ENCODE measurements at places on chromosomes 1 and 21. TPM values are rescaled to one million over a fixed set of nuclear protein-coding genes. Genes with fewer than 3 reads are reported as not detected.

DNA sequence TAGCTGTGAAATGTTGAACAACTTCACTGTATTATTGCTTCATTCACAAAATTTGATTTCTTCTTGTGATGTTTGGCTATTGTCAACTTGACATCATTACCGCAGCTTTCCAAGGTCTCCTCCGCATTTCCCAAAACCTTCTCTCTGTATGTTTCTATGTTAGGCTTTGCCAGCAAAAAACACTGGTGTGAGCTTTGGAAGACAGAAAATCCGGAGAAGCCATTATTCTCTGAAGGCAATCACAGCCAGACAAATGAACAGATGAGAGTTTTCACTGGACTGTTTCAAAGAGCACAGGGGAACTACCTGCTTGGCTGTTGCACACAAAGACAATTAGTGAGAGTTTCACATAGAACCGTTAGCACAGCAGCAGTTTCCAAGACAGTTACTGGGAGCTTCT is 609.6 kb downstream of the BRINP3 start:
- DNase-seq = no peak

DNA sequence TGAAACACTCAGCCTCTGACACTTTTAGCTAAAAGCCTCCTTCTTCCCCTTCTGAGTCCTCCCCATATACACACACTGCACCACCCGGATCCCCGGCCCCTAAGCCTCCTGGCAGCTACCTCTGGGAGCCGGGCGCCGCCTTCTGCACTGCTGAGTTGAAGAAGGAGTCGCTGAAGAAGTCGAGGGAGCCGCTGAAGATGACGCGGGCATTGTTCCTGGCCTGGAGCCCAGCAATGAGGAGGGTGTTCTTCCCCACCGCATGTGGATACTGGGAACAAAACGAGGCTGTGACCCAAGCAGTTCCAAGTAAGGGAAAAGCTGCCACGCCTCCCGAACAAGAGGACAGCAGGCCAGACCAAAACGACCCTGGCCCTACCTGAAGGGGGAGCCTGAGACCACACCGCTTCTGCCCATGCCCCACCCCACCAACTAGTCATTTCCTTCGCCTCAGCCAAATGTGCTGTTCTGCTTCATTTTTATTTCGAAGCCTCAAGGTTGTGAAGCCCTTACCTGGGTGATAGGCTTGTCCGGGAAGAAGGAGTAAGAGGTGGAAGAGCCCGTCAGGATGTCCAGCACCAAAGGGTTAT is 7.0 kb downstream of the DDOST start:
- DNase-seq = no peak

DNA sequence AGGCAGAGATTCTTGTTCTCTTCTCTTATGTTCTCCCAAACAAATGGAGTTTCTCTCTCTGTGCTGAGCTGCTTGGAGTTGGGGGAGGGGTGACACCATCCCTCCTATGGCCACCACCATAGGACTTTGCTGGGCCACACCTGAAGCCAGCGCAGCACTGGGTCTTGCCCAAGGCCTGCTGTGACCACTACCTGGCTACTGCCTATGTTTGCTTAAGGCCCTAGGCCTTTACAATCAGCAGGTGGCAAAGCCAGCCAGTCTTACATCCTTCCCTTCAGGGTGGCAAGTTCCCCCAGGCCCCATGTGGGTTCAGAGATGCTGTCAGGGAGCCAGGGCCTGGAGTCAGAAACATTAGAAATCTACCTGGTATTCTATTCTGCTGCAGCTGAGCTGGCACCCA is 6.3 kb upstream of the MTARC2 start:
- DNase-seq = no peak

GRCh38 chr21:37273911-37274690 is 7.0 kb upstream of the VPS26C start:
- no peak for DNase-seq

GRCh38 chr1:234719454-234720251 is 109.7 kb upstream of the IRF2BP2 start:
- no peak for DNase-seq

- DNase-seq = no peak
Observed at GRCh38 chr1:243399561-243400155, 143.8 kb downstream of the SDCCAG8 start.

DNA sequence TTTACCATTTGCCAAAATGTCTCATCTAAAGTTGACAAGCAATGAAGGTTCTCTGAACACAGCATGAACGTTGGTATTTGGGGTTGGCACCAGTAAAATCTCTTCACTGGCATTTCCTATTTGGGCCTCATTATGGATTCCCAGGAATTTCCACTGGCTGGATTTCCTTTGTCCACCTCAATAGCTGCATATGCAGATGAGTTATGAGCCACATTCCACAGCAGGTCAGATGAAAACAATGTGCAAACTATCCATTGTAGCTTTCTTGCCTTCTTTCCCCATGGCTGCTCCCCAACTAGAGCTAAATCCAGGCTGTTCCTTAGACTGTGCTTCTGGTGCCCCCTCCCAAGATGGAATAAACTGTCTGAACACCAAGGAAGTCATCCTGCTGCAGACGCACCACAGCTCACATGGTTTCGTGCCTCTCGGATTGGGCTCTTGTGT is 168.1 kb upstream of the FGGY start:
- no peak for DNase-seq

DNA sequence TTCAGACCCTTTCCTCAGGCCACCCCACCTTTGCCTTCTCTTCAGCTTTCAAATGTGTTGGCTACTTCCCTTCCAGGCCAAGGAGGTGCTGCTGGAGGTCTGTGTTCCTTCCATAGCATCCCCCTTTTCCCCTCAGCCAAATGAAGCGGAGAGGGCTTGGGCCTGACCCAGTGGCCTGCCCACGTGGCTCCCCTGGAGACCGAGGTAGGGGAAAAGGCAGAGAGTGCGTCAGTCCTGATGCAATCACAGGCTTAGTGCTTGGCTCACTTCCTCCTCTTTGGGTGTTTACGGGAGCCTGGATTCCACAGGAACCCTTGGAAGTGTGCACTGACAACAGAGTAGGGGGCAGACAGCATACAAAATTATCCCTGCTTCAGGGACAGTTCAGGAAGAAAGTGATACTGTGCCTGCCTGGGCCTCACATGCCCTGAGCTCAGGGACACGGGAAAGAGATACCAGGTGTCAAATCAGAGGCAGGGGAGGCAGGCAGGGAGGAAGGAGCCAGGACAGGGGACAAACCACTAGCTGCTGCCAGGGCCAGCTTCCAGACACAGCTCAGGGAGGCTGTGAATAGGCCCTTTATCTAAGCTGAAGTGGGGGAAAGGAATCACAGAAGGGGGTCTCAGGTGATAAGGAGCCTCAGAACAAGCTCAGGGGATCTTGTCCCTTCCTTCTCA is 16.6 kb upstream of the PTP4A2 start:
- peak; percentile 69 for DNase-seq

DNA sequence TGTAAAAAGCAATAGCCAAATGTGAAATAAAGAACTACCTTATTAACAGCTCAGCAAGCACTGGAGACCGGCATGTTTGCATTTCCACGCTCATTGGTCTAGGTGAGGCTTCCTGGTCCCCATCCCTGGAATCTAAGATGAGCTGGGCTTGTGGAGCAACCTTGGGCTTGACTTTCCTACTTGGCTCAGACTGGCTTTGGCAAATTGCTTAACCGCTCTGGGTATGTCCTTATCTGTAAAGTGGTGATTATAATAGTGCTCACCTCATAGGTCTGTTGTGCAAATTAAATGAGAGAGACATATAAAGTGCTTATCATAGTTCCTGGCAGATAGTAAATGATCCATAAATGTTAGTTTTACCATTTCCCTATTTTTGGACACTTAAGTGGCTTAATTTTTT is 49.4 kb upstream of the CACNA1E start:
- no peak for DNase-seq

GRCh38 chr1:119935373-119935772 is 39.1 kb upstream of the ADAM30 start:
- DNase-seq = no peak

DNA sequence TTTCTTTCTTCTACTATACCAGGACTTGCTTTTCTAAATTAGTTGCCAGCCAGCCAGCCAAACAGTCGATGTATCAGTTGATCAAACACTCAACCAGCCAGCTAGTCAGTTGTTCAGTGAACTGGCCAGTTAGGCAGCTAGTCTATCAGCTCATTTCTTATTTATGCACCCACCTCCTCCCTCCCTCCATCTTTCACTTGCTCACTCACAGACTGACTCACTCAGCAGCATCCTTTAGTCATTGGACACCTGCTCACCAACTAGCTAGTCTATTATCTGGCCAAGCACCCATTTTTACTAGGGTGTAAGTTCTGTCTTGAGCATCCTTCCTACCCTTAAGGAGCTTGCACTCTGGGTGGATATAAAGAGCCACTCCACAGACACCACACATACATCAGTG is 5.9 kb upstream of the SPRR4 start:
- no peak for DNase-seq

DNA sequence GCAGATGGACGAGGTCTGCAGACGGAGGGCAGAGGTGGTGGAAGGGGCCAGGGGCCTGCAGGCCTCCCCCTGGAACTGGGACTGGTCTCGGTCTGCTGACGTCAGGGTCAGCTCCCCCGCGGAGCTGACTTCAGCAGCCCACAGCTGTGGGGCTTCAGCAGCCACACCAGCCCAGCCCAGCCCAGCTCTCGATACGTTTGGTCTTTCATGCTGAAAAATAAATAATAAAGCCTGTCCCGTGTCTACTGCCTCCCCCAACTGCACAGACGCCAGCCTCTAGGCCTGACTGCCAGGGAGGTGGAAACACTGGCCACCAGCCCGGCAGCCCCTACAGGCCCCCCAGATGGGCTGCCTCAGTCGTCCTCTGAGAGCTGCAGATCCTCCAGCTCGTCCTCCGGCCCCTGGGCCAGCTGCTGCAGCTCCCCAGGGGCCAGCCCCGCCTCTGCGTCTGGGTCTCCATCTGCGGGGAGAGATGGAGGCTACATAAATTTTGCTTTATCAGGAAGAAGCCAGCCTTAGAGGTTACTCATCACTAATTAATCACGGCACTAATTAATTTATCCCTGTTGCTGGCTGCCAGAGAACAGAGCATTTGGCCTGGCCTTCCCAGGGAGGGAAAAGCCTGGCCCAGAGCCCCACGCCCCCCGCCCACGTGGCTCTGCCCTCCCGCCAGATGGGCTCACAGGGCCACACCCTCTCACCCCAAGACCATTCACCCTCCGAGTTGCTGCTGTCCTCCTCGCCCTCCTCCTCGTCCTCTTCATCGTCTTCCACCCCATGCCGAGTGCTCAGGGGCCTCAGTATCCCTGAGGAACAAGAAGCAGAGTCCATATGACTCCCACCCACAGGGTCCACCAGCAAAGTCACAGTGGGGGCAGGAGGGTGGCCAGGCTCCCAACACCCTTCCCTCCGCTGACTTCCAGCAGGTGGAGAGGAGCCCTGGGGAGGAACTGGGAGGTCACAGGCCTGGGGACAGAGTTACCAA is 14.4 kb downstream of the NOC2L start:
- no peak for DNase-seq

- DNase-seq = no peak
Observed at GRCh38 chr1:199157494-199157893, 518.7 kb downstream of the PTPRC start.

- DNase-seq = no peak
Observed at GRCh38 chr21:33537212-33537611, 4.7 kb downstream of the GART start.

DNA sequence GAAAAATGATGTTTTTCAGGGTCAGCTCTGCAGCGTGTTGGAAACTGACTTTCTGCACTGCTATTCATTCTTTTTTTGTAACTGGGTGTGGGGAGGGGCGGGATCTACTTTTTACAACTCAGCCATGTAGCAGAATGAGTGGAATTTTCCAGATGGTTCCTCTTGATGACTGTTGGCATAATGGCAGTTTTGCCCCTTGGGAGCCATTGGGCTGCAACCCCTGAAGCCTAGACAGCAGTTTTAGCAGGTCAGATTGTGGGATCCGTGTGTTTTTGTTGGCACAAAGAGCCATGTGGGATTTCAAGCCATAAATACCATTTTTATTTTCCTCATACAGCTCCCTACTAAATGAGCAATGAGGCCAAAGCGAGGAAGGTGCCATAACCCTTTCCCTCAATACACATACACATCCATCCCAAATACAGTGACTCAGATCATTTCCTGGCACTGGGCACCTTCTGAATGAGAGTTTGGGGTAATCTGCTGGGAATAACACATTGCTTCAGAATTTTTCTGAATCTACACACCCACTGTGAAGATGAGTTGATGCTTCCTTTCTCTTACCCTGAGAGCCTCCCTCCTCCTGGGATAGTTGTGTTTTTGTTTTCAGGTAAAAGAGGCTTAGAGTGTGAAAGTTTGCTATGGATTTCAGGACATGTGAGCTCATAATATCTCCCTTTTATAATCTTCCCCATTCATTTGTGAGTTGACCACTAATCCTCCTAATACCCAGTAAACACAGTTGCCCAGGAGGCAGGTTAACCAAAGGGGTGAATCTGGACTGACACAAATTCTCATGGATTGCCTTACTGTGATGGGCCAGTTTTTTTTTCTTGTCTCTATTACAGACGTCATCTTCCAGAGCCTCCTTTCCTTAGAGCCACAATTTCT is 13.1 kb downstream of the S100A10 start:
- no peak for DNase-seq

DNA sequence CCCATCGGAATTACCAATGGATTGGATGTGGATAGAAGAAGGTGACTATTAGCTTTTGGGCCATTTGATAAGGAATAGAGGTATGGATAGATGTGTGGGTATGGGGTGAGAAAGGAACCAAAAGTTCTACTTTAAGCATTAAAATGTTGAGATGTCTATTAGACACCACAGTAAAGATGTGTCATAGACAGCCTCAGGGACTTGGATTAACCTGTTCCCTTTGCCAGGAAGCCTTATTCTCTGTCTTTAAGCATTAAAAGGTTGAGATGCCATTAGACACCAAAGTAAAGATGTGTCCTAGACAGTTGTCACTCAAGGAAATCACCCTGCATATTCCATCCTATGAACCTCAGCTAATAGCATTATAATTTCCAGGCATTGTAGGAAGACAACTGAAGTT is 11.0 kb upstream of the DENND1B start:
- DNase-seq = no peak

The DENND2C gene
- total RNA-seq = 2.9 TPM
